ENCODE measurements at places on chromosomes 2 and 18.

GRCh38 chr18:38751898-38752297 is 1186.3 kb upstream of the CELF4 start:
- no peak for DNase-seq

GRCh38 chr2:156562124-156562523 is 125.9 kb downstream of the GPD2 start:
- no peak for DNase-seq

GRCh38 chr2:26298638-26299393 is 47.1 kb upstream of the SELENOI start:
- DNase-seq: no peak

GRCh38 chr2:129460299-129461198 is 518.9 kb upstream of the RAB6C start:
- DNase-seq: no peak

- DNase-seq: no peak
Measured at GRCh38 chr2:227462972-227463931, 8.7 kb upstream of the AGFG1 start.

GRCh38 chr2:199471443-199472057 is 13.8 kb upstream of the SATB2 start:
- DNase-seq: peak; percentile 66

- DNase-seq: no peak
Measured at GRCh38 chr2:45272549-45273265, 263.5 kb upstream of the SIX2 start.

DNA sequence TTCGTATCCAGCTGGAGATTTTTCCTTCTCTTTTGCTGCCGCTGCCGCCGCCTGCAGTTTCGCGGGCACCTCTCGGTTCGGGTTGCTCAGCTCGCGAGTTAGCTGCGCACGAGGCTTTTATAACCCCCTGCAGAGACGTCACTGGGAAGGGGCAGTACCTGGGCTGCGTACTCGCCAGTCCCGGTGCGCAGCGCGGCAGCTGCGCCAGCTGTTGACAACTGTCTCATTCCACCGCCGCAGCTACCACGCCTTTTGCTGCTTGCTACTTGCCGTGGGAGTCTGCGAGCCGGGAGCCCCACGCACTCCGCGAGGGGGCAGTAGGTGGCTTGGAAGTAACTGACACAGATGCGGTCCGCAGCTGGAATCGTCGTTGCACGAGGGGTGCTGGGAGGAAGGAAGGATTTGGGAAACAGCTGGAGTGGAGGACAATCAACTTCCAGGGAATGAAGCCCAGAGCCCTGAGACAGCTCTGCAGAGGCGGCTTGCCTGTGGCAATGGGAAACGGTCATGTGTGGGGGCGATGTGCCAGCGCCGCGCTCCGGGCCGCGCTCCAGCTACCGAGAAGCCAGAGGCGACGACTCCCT is at the start of gene TACR1:
Gene TACR1, minus strand, starts transcription at position 93 of the 584 bp plus-strand sequence. CDS start 586 bp downstream, outside the sequence.
- DNase-seq: peak; percentile 57

GRCh38 chr18:35770376-35771014 is 189.0 kb downstream of the GALNT1 start:
- DNase-seq: no peak

GRCh38 chr18:76374330-76375281 is 120.4 kb downstream of the ZNF516 start:
- DNase-seq: no peak

DNA sequence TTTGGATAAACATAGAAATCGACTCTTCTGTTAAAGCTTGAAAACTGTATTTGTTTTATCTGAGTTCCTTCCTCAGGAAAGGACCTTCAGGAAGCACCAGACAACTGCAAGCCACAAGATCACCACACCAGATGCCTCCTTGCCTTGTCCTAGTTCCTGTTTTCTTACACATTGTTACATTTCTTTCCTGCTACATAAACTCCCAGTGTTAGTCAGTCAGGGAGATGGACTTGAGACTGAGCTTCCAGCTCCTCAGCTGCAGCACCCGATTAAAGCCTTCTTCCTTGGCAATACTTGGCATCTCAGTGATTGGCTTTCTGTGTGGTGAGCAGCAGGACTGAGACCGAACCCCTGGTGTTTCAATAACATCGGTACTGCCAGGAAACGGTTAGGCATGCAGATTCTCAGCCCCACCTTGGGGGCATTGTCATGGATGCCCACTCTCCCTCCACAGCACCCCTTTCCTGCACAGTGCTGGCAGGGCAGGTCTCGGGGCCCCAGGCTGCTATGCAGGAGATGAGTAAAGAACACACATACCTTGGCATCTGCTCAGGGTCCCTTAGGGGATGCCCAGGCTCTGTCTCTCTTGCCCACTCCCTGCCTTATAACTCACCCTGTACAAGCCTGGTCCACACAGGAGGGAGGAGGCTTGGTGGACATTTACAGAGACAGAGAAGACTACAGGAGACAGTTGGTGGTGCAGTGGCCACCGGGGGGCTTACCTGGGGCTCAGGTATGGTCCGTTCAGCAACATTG is 32.6 kb downstream of the ANKMY1 start:
- DNase-seq: no peak

DNA sequence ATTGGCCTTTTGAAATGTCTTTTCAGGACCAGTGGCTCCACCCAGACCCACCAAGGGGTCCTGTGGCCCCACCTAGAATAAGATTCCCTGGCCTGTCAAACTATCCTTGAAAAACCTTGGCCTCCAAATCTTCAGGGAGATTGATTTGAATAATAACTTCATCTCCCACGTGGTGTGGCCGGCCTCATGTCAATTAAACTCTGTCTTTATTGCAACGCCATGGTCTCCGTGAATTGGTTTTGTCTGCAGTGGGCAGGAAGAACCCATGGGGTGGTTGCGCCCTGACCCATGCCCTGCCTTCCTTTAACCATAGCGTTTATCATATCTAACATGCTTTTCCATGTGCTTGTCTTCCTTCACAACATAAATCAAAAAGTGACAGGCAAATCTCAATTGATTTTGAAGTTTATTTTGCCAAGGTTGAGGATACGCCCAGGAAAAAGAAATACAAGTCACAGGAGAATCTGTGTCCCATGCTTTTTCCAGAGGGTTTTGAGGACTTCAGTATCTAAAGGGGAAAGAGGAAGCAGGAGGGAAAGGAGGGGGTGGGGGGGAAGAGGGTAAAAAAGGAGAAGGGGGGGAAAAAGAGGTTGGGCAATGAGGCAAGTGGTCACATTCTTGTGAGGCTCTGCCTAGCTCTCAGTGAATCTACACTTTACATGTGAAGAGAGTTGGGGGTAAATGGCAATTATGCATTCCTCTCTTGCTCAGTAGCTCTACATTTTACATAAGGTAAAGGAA is 66.5 kb upstream of the CABLES1 start:
- no peak for DNase-seq

DNA sequence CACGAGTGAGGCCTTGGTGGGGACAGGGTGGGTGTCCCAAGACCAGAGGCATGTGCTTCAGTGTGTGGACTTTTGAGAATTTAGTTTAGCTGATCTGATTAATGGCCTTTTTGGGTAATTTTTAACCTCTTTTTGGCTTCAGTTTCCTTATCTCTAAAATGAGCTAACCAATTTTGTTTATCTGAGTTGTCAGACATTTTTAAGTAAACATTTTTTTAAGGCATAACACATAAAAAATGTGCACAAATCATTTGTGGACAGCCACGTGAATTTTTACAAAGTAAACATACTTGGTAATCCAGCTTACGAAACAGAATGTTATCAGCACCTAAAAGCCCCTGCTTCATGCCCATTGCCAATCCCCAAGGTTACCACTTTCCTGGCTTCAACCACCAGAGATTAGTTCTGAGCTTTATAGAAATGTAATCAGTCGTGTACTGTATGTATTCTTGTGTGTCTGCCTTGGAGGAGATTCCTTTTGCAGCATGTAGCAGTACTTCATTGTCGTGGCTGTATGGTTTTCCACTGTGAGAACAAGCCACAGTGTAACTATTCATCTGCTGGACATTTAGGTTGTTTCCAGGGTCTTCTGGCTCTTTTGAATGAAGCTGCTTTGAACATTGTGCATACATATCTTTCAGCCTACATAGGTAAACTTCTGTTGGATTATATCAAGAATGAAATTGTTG is 8.4 kb upstream of the INO80C start:
- no peak for DNase-seq

DNA sequence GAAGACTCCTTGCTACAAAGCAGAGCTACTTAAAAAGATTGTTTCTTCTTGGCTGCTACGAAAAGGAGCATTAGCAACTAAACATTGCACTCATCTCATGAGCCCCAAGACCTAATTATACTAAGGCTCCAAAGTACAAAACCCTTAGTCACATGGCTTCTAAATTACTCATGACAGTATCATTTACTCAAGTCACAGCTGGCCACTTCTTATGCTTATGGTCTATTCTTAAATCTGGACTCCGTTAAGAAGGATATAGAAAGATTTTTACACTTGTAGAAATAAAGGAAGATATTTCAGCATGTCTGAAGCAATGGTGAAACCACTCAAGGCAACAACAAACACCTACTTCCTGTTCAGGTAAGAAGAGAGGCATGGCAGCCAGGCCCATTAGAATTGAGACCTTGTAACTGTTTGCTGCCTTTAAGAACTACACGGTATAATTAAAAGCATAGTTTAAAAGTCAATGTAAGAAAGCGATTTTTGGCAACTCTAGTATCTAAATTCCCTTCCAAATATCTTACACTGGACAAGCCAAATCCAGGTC is 12.7 kb downstream of the ANKRD44 start:
- no peak for DNase-seq

DNA sequence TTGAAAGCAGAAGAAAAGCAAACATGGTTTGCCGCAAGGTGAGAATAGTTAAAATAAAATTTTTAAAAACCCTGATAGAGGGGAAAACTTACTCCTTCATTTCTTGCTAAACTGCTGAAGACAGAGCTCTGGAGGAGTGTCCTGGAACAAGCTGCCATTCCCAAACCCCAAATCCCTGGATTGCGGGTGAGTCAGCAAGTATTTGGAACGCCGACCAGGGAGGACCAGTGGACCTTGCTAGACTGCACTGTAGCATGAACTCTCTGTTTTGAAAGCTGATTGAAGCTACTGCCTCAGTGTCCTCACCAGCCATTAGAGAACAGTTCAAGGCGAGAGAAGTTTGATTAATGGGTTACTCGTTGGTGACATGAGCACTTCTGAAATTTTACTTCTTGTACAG is 99.4 kb upstream of the RASGRP3 start:
- DNase-seq: no peak

- no peak for DNase-seq
Measured at GRCh38 chr2:41691561-41691960, 356.3 kb upstream of the PKDCC start.

- no peak for DNase-seq
Measured at GRCh38 chr2:1632002-1632348, 112.3 kb downstream of the PXDN start.
